ENCODE measurements at places on chromosomes 12 and 14.

GRCh38 chr12:11729439-11730150 lies 80.1 kb downstream of the ETV6 start:
- no peak for DNase-seq

- DNase-seq = no peak
These were observed 136.5 kb downstream of the TGFB3 start for GRCh38 chr14:75845136-75845804.

DNA sequence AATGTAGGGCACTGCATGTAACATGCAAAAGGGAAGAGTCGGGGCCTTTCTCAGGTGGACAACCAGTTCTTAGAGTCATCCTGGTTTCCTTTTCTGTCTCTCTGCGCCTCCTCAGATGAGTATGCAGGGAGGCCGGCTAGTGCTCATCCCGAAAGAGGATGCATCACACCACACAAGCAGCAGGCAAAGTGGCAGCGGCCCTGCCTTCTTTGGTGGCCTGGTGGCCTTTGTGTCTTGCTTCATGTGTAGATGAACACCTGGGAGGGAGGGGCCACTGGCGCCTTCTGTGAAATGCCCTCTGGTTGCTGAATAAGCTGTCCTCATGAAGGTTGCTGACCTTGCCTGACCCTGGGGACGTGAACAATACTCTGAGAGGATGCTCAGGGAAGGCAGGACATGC lies 18.0 kb downstream of the SLC24A4 start:
- no peak for DNase-seq

DNA sequence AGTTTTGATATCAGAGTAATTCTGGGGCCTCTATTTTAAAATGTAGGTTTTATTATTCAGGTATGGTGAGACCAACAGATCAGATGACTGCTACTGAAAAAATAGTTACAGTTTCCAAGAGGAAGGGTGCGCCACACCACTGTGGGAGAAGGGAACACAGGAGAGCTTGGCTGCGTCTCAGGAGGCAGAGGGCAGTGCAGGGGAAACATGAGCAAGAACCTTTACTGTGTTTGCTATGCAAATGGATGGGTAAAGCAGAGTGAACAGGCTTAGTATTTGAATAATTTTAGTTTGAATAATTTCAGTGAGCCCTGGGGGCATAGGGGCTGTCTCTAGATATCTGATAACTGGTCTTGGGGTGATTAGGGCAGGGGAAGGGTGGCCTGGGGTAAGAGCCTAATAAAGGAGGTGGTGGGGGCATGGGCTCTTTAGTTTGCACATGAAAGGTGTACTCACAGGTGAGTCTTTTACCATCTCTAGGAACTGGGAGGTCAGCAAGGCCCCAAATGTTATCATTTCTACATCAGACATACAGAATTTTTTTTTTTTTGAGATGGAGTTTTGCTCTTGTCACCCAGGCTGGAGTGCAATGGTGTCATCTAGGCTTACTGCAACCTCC lies 196.8 kb upstream of the NEDD1 start:
- peak; percentile 16 for DNase-seq

Measured in NCI-H1930 (cell line).